ENCODE measurements at places on chromosomes 16 and 17.

DNA sequence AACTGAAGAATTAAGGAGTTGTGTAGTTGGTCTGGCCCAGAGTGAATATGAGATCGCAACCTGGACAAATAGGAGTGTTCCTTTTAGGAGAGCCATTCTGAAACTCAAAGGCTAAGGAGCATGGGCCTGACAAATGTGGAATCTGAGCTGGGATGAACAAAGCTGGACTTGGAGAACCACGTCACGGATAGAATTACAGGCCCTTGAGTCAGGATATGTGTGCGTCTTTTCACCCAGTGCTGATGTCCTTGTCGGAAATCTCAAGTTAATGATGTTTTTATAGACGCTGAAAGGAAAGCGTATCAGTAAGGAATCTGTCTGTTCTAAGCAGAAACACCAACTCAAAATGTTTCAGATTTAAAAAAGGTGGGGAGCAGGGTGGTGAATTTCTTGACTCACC is 173.8 kb upstream of the ZKSCAN2 start:
- DNase-seq = no peak

DNA sequence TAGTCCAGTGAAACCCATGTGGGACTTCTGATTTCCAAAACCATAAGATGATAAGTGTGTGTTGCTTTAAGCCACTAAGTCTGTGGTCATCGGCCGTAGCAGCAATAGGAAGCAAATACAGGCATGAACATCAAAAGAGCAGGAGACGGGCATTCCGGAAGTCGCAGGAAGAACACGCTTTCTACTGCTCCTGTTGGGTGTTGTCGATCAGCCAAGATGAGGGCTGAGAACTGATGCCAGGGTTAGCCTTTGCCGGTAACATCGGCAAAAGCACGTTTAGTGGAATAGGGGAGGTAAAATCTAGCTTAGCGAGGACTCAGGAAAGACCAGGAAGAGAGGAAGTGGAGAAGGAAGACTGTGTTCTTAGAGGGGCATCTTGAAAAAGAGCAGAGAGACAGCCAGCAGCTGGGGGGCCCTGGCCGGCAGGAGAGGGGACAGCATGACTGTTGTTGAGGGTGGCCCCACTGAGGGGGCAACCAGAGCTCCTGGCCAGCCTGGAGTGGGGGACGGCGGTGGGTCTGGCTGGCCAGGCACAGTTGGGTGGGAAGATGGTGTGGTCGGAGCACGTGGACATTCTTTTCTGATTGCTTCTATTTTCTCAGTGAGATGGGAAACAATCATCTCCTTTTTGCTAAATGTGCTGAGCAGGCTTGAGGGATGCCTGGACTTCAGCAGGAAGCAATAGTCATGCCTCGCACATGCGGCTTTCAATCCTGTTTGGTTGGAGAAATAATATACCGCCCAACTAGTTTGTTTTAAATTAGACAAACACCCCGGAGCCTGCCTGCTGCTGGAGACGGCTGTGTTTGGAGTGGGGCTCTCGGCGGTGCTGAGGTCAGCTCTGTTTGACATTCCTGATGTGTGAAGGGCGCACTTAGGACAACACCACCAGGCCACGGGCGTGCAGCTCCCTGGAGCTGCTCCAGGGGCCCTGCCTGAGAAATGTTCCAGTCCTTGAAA is 109.9 kb downstream of the METRNL start:
- DNase-seq = no peak

- DNase-seq = no peak
Measured at GRCh38 chr16:76755496-76755895, 435.5 kb upstream of the MON1B start.

- peak; percentile 66 for DNase-seq
Measured at GRCh38 chr17:35795007-35795870, at the start of gene MMP28. TSS of gene MMP28 (minus strand) at chr17:35795641. CDS start at chr17:35795377, 264 bp downstream.

DNA sequence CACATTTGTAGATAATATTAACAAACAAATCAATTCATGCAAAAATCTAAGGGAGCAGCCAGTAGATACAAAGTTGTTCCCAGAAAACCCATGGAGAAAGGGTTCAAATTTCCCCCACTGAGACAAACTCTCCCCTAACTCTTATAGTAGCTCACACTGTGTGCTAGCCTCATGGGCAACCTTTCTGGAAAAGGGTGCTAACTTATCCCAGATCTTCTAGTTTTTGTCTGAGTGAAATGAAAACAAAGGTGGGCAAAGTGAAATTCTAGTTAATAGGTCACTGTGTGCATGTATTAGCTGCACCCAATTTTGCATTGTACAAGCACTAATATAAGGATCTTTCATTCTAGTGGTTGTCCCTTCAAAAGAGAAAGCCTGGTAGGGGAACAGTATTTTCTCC is 9.9 kb upstream of the USP32 start:
- DNase-seq = no peak

GRCh38 chr16:26078716-26079355 is 387.1 kb downstream of the HS3ST4 start:
- DNase-seq = no peak

GRCh38 chr16:30934827-30935557 is 11.6 kb downstream of the FBXL19 start:
- DNase-seq = peak; percentile 76

GRCh38 chr16:70159355-70160348 is 13.9 kb upstream of the CLEC18C start:
- no peak for DNase-seq

- DNase-seq = no peak
Measured at GRCh38 chr16:66408163-66409048, 18.7 kb upstream of the BEAN1 start.

GRCh38 chr17:40791111-40791510 is 8.6 kb downstream of the KRT28 start:
- DNase-seq = no peak

GRCh38 chr17:7932483-7932891 is 481 bp downstream of the CNTROB start:
- no peak for DNase-seq

GRCh38 chr16:89317729-89318429 is 100.4 kb downstream of the ZNF778 start:
- no peak for DNase-seq

DNA sequence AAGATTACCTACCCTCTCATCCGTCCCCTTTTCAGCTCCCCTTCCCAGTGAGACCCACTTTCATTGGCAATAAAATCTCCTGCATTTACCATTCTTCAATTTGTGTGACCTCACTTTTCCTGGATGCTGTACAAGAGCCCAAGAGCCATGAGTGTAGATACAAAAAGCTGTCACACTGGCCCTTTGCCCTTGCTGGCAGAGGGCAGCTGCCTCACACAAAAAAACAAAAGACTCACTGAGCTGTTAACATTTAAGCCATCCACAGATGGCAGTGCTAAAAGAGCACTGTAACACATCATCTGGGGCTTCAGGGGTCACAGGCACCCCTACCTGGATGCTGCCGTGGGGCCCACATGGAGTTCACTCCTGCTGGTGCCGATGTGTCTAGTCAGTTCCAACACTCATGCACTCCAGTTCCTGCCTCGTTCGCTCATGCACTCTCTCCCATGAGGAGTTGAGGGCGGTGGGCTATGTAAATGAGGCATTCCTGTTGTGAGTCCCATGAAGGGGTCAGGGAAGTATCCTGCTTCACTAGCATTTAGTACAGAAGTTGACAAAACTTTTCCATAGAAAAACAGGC is 123.1 kb downstream of the CA10 start:
- no peak for DNase-seq

- DNase-seq = no peak
Measured at GRCh38 chr17:47649972-47650524, 329 bp downstream of the KPNB1 start.

GRCh38 chr16:77589071-77589765 is 133.1 kb upstream of the NUDT7 start:
- DNase-seq = no peak

DNA sequence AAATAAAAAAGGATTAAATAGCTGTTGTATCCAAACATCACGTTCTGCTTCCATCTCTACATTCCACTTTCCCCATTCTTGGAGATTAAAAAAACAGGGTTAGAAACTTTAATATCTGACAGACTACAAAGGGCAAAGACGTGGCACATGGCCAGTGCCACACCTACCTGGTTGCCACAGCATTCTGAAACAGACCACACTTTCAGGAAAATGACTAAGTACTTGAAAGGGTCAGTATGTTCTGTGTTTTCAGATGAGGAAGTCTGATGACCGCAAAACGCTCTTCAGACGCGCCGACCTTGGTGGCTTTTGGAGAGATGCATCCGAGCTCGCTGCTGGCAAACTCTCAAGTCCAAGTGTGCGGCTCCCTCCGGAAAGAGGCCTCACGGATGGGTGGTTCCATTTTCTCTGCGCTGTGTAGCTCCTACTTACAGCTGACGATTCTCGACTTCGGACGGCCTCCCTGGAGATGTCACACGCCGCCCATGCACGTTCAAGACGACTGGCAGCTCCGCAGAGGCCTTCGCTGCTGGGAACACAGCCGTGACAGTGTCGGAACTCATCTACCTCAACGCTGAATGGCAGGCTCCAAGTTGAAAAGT is 15.5 kb downstream of the MAP1LC3B start:
- DNase-seq = no peak

DNA sequence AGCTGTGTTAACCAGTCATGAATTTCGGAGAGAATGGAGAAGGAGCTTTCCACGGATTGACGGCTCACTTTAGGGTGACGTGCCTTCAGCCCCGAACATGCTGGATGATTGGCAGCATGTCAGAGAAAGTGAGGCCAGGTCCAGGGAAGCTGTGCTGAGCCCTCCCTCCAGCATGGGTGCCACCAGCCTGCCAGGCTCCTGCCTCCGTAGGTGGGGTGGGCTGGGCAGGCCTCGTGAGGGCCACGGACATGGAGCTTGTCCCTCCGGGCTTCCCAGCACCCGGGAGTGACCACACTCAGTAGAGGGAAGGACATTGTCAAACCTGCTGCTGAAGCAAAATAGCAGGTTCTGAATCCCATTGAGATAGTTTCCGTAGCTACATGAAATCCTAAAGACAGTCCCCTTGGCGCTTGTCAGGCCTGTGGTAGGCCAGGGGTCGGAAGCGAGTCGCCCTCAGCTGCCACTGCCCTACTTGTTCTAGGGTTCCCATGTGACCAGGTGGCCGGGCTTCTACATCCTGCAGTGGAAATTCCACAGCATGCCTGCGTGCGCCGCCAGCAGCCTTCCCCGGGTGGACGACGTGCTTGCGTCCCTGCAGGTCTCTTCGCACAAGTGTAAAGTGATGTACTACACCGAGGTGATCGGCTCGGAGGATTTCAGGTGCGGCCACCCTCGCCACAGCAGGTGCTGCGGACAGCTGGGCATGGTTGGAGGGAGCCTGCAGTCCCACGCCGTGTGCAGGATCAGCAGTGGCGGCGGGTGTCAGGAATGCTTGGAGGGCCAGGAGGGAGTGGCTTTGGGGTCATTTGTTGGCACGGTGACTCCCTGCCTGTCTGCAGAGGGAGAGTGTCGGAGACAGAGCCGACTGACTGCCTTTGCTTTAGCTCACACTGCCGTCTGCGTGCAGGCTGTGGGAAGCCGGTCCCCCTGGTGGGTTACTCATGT is 72.3 kb downstream of the SEC14L1 start:
- peak; percentile 27 for DNase-seq

- no peak for DNase-seq
Measured at GRCh38 chr16:3712861-3713372, 4.4 kb downstream of the TRAP1 start.

GRCh38 chr16:1156983-1157638 is 4.2 kb downstream of the CACNA1H start:
- no peak for DNase-seq

GRCh38 chr16:27285676-27286196 is 17.2 kb upstream of the NSMCE1 start:
- DNase-seq = no peak

DNA sequence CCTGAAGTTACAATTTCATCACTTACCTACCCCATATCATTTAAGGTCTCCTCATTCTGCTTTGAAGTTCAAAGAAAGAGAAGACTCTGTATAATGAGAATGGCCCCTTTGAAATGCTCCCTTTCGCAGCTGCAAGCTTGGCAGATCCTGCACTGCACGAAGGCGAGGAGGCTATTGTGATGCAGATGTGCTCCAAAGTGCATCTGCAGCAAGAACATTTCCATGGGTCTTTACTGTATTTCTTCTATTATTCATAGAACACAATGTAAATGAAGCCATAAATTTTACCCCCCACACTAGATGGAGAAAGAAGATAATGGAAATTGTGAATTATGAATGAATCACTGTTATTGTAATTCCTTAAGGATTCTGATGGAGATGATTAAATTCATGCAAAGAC is 178.7 kb downstream of the CHD9NB start:
- DNase-seq = no peak

- no peak for DNase-seq
Measured at GRCh38 chr16:67449336-67449735, 18.4 kb downstream of the HSD11B2 start.

- DNase-seq = no peak
Measured at GRCh38 chr16:21339941-21340340, 61.9 kb upstream of the CRYM start.

DNA sequence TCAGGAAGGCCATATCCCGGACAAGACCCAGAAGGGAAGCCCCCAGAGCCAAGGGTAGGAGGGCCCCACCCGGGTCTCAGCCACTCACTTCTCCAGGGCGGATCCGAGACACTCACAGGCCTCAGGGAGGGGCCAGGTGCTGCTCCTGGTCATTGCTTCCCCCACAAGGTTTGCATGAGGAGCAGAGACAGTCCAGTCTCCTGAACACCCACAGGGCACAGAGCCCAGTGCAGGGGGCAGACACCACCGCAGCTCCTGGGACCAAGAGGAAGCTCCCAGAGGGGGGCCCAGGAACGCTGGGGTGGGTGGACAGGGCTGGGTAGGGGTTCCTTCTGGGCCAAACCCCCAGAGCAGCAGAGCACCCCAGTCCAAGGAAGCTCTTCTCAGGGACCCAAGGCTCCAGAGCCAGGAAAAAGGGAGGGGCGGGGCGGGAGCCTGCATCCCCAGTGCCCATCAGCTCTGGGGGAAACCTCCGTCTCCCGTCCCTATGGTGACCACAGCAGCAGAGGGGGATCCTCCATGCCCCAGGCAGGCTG is 709 bp upstream of the MRPL28 start:
- DNase-seq = no peak

GRCh38 chr17:4939546-4939795 is 375 bp downstream of the SLC25A11 start:
- DNase-seq = peak; percentile 52

DNA sequence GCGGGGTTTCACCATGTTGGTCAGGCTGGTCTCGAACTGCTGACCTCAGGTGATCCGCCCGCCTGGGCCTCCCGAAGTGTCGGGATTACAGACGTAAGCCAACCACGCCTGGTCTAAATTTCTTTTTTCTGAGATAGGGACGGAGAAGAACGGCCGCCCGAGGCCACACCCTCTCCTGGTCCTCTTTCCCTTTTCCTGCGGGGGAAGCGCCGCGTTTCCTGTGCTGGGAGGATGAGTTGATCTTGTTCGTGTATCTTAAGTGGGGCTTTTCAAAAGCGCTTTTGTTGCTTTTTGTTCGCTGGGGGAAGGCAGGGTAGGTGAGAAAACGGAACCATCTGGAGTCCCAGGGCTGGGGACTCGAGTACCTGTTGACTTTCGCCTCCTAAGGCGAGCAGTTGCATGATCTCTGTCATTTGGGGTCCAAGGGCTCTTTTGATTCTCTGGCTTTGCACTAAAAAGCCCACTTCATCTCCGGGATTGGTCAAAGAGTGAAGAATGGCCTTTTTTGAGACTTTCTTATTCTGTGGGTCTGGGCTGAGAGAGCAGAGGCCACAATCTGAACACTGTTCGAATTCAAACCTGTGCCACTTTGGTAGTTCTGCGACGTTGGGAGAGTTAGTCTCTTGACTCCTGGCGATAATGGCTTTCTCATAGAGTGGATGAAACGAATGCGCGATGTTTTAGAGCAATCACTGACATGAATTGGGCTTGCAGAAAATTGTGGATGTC is 1.3 kb downstream of the FUS start:
- peak; percentile 22 for DNase-seq

All from glutamatergic neuron (in vitro differentiated cells).